ENCODE measurements at places on chromosomes 16 and 17. TPM values are rescaled to one million over a fixed set of nuclear protein-coding genes. Genes with fewer than 3 reads are reported as not detected.

Gene CDH8
- not detected for total RNA-seq

Gene CCL5
- not detected for total RNA-seq

Gene PRRT2
- 6.0 TPM for total RNA-seq

Gene TEKT5
- not detected for total RNA-seq

Gene SLC35B1
- total RNA-seq, result 45.5 TPM

Data from smooth muscle cell of trachea (primary cell).